ENCODE measurements at places on chromosomes 2 and 18.

DNA sequence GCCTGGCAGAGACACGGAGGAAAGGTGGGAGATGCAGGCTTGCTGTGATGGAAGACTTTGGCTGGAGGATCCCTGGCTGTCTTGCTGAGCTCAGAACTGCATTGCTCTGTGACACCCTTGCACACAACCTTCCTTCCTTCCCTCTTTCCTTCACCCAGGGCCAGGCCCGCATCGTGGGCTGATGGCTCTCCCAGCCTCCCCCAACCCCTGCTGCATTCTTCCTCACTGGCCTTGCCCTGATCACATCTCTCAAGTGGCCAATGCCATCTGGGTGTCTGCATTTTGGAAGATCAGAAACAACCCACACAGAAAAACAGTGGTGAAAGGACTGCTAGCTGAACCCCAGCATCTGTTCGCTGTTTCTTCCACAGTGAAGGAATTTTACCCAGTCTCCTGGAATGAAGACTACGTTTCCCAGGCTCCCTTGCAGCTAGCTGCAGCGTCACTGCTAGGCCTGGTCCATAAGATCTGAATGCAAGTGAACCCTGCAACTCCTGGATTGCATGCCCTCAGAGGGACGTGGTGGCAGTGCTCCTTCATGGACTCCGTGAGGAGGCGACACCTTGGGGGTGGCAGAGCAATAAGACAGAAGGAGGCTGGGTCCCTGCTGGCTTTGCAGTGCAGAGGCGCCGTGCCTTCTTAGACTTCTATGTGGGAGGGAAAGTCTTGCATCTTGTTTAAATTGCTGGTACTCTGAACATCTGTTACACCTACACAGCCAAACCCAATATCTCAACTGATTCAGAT is 78.9 kb upstream of the YWHAQ start:
- DNase-seq, result no peak

GRCh38 chr2:215436705-215437565 is 1.1 kb upstream of the FN1 start:
- DNase-seq, result peak; percentile 72

DNA sequence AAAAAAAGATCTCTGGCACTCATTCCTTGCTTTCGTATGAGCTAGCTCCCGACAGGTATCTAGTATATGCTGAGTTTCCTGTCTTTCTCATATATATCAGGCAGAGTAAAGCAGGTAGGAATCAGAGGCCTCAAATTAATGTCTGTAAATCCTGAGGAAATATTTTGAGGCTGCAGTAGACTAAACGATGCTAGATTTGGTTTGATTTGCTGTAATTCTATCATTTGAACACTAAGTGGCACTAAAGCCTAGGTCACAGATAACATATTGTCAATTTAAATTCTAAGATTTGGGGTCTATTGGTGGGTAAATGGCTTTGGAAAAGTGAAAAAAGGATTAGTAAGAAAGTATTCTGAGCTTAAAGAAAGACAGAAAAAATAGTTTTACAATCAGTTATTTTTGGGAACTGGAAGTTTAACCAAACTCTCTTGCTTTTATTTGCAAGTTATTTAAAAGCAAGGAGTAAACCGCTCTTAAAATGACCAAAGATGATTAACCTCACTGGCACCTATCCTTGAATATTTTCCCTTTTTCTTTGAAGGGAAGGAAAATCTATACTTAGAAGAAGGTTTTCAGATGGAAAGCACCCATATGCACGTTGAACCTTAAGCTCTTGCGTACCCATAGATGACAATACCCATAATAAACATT is 37.6 kb upstream of the SLC4A10 start:
- DNase-seq, result peak; percentile 2

- DNase-seq, result no peak
Observed at GRCh38 chr2:222866358-222866960, 5.6 kb downstream of the ACSL3 start.

DNA sequence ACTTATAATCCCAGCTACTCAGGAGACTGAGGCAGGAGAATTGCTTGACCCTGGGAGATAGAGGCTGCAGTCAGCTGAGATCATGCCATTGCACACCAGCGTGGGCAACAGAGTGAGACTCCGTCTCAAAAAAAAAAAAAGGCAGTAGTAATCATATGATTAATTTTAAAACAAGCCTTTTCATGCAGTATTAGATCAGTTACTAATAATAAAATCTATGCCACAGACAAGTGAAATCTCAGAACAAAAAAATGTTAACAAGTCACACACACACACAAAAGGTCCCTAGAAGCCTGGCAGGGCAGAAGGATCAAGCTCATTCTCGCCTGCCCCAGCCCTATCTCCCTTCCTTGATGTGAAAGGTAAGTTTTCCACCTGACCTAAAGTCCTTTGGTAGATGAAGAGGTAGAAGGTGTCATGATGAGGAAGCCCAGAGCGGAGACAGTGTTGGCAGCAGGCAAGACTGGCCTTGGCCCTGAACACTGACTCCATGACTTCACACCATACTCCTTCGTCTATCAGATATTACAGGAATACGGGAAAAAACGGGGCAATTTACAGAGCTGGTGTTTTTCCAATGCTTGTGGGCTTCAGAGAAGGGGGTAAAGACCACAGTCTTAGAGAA is 10.6 kb downstream of the KDSR start:
- DNase-seq, result no peak

DNA sequence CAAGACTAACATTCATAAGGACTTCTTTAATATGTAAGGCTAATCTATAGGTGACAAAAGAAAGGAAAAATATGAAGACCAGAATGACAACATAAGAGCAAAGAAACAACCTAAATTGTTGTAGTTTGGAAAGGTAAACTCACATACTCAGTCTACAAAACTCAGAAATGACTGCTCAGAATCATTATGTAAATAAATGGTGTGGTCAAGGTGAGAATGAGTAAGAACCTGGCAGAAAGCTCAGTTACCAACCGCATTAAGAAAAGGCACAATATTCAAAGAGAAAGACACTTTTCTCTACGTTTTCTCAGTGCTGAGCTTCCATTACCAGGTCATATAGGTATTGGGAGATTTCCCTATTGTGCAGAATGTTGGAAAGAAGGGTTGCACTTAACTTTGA is 15.8 kb downstream of the ATF2 start:
- no peak for DNase-seq

DNA sequence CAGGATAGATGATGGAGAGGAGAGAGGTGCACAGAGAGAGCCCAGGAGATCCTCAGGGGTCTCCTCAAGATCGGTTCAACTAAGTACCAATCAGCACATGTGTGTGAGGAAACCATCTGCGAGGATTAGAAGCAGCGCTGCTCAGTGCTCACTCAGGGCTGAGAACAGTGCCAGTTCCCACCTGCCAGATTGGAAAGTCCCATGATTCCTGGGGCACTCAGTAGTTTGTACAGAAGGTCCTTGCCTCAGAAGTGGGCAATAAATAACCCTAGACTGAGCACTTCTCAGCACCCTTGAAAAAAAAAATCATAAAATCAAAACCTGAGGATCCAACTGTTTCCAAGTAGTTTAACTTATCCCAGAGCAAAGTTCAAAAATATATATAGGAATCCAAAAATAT is 53.8 kb downstream of the SEMA4F start:
- no peak for DNase-seq

- DNase-seq, result no peak
Observed at GRCh38 chr2:119786295-119786694, 26.6 kb downstream of the PTPN4 start.

GRCh38 chr18:69885841-69886531 is 61.7 kb downstream of the CD226 start:
- DNase-seq, result no peak

- peak; percentile 7 for DNase-seq
Observed at GRCh38 chr18:62140259-62140658, 46.6 kb downstream of the PIGN start.

GRCh38 chr2:200159357-200159707 is 147.2 kb upstream of the SPATS2L start:
- DNase-seq, result no peak

DNA sequence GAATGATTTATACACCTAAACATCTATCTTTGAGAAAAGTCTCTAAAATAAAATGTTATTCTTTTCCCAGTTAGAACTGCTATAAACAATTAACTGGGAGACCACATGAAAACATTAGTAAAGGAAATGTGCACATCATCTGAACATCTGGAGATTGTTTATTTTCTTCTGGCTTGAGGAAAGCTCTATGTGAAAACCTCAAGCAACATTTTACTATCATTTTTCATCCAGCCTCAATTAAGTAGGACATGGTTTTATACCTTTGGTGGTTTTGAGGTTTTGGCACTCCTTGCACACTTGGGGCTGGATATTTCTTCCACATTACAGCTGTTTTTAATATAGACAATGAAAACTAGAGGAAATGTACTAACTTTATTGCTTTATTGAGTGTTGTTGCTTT is 609.5 kb upstream of the SLC8A1 start:
- no peak for DNase-seq
